ENCODE measurements at places on chromosomes 2 and 18.

- DNase-seq, result no peak
Measured at GRCh38 chr2:188196343-188197008, 95.2 kb upstream of the GULP1 start.

GRCh38 chr18:9989481-9989880 lies 75.7 kb downstream of the VAPA start:
- no peak for DNase-seq

DNA sequence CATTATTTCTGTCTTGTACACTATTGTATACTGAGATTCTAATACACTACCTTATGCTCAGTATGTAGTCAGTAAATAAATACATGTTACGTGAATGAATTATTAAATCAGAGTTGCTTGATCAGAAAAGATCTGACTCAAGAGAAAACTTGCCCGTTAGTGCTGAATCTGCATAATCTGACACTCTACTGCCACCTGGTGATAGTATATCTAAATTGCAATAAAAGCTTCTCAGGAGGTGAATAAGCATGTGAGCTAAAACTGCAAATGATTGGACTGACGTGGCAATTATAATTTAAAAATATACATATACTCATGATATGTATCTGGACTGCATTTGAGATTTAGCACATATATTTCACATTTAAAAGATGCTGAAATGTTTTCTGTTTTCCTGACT lies 70.4 kb downstream of the KIAA1328 start:
- DNase-seq, result no peak

DNA sequence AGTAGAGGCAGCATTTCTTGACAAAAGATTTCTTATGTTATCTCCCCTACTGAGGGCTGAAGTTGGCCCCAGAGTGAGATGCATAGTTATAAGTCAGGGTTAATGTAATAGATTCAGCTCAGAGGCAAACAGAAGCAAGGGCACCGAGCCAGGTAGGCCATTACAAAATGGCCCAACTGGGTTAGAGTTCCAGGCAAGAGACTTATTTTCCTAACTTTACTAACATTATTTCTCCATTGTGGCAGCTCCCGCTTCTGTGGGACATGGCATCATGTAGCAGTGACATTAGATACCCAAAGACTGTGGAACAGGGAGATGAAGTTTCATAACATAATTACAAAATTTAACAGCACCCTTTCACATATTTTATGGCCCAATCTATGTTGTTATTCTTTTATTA lies 27.1 kb downstream of the TSPYL6 start:
- DNase-seq, result no peak

DNA sequence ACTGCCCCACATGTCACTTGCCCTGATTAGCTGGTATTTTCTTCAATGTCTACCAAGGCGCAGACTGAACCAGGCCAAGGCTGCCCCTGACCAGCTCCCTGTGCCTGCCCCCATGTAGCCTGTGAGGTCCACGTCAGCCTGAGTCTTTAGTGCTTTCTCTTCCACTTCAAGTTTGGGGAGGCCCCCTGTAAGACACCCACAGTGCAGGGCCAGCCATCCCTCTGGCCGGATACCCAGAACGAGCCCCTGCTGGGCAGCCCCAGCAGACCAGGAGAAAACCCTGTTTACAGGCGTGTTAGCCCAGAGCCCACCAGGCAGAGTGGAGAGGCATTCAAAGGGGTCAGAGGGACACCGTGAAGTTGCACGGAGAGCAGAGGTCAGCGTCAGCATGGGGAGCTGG lies 92.4 kb downstream of the TFCP2L1 start:
- DNase-seq, result no peak
